Activated naive CD4-positive, alpha-beta T cell (primary cell): ENCODE measurements at places on chromosomes 6 and 20.

- no peak for DNase-seq
These were observed 36.1 kb downstream of the NUS1 start for GRCh38 chr6:117711369-117711768.

GRCh38 chr6:32713241-32713640 lies 27.9 kb upstream of the HLA-DQA2 start:
- DNase-seq: no peak

- no peak for DNase-seq
These were observed 333.9 kb upstream of the IRAK1BP1 start for GRCh38 chr6:78533426-78533825.

DNA sequence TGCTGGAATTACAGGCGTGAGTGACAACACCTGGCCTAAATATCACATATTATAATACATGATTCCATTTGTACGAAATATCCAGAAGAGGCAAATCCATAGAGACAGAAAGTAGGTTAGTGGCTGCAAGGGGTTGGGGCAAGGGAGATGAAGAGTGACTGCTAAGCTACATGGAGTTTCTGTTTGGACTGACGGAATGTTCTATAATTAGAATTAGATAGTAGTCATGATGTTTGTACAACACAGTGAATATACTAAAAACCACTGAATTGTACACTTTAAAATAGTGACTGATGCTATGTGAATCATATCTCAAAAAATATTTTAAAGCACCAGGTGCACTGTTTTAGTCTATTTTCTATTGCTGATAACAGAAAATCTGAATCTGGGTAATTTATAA lies 3.7 kb upstream of the HEBP2 start:
- DNase-seq: no peak

DNA sequence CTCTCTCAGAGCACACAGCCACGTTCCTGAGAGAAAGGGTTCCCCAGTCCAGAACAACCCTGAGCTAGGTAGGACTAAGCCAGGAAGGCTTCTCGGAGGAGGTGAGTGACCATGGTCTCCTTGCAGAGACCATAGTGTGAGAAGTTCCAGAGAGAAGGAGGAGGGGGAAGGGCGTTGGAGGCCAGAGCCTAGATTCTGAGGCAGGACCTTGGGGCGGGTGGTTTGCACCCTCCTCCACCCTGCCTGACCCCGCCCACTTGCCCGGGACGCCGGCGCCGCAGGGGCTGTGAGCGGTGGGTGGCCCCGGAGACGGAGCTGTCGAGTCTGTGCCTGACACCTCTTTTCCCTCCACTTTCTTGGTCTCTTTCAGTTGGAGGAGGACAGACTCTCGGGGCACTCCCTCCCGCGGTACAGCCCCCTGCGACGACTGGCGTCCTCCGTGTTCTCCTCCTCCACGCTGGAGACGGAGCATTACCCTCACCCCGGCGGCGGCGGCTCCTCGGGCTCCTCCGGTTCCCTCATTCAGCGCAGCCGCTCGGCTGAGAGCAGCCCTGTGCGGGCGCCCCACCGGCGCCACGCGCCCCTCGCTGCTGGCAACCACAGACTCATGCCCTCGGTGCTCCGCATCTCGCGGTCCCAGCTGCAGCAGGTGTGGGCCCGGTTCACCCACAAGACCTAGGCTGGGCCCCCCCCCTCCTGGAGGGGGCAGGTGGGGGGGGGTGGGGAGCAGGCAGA lies 26.2 kb downstream of the TTBK1 start:
- DNase-seq: peak; percentile 39

- no peak for DNase-seq
These were observed 98.5 kb upstream of the ZFP64 start for GRCh38 chr20:52289956-52290565.

DNA sequence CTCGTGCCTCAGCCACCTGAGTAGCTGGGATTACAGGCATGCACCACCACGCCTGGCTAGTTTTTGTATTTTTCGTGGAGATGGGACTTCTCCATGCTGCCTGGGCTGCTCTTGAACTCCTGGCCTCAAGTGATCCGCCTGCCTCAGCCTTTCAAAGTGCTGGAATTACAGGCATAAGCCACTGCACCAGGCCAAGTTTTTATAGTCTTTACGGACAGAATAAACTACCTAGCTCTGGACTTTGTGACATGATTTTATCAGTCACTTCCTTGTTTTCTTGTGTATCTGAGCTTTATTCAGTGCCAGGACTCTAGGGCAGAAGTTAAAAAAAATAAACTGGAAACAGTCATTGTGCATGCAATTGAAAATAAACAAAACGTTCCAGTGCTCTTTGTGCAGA lies 46.7 kb upstream of the RALGAPA2 start:
- DNase-seq: no peak

DNA sequence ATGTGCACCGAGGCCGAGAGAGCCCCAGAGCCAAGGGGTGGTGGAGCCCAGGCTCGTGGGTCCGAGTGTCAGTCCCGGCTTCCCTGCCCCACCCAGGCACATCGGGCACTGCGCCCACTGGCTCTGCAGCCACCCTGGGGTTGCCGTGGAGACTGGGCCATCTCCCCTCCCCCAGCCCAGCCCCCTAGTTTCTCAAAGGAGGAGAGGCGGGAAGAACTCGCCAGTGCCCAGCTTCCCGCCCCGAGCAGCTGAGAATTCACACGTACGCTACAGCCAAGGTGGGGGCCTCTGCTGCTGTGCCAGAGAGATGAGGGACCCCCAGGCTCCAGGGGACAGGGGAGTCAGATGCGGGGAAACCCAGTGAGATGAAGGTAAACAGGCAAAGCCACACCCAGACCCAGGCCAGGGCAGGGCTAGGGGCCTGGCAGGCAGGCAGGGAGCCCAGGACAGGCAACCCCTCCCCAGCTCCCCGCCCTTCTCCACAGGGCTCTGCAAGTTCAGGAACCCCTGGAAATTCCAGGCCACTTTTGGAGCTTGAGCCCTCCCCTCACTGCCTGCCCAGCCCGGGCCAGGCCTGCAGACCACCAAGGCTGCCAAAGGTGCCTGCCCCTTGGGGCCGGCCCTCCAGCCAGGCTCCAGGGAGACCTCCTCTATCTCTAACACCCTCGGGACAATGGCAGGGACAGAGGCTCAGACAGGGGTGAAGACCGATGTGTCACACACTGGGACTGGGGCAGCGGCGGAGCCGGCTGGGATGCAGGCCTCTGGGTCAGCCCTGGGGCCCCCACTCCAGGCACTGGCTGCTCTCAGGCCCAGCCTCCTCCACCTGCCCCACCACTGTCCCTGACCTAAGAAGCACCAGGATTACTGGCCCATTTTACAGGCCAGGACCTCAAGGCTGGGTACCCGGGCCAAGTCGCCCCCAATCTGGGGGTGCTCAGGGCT lies 6.0 kb downstream of the LAMA5 start:
- DNase-seq: no peak

DNA sequence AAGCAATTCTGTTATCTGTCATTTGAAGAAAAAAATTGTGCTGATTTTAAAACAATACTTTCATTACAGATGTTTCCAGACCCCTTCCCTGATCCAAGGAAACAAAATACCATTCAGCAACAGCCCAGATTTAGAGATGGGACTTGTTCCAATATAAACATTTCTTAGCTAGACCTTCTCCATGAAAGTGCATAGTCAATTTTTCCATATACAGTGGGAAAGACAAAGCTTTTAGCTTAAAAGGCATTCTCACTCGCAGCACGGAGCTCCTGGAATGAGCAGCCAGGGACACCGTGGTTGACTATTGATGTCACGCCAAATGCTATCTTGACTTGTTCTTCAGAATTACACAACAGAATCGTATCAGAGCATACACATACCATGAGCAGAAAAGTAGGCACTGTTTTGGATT lies 21.5 kb downstream of the LAMA4 start:
- DNase-seq: no peak

DNA sequence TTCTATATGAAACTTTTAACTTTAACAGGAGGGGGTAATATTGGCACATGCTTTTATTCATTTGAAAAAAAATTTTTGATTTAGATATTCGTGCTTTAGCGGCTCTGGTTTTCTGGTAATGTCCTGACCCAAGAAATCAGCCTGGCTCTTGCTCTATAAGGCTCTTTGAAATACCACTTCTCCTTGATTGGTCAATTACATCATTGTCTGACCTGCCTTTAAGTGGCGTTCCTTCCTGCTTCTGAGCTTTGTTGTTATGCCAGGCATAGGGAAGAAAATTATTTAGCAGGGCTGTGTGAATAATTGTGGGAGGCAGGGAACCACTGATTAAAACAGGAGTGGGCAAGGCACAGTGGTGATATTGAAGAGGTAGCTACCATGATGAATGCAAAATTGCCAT lies 3.9 kb downstream of the RNF144B start:
- DNase-seq: no peak

GRCh38 chr20:19699180-19699971 lies 58.7 kb upstream of the RIN2 start:
- DNase-seq: no peak

DNA sequence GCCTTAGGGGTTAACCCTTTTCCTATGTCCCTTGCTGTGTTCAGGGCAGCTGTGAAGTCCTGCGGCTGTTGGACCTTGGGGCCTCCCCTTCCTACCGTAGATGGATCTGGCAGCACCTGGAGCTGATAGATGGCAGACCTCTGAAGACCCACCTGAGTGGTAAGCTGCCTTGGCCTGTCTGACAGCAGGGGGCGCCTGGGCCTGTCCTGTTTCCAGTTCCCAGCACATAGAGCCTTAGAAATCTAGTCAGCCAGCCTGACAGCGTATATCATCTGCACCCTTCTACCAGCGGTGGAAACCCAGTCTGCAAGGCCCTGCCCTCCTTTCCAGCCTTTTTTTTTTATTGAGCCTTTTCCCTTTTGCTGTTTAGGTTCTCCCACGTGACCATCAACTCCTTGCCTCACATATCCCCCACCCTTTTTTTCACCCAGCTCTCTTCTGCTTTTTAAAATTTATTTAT lies 26.6 kb downstream of the CNBD2 start:
- peak; percentile 61 for DNase-seq

DNA sequence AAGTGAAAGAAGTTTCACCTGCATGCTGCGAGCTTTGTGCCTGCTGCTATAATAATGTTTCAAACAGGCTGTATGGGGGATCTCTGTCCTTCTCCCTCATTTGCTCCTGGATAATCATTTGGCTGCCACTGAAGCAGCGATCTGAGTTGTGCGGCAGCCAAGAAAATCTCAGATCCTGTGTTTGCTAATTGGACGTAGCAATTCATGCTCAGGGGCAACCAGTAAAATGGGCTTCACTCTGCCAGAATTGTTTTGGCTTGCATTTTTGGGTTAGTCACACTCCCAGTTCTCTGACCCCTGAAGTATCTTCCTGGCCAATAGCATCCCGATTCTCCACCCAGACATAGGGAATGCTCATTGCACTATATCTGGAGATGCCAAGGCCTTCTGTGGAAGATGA lies 13.7 kb upstream of the STXBP5 start:
- no peak for DNase-seq

DNA sequence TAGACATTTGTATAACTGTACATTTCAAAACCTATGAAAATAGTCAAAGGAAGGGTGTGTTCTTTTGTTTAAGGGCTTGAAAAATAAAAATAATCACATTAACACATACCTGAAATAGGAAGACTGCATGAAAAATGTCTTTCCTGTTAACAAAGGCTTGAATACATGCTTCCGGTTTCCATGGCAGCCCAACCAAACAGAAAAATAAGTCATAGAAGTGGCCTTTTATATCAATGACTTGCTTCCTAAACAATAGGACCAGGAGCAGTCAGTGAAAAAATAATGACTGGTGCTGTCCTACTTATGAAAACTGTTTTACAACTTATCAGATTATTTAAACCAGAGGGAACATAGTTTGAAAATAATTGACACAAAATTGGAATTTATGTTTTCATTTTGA lies 412.6 kb upstream of the PLCB4 start:
- DNase-seq: no peak

- DNase-seq: no peak
These were observed 172.0 kb downstream of the ZDHHC14 start for GRCh38 chr6:157552820-157553485.

DNA sequence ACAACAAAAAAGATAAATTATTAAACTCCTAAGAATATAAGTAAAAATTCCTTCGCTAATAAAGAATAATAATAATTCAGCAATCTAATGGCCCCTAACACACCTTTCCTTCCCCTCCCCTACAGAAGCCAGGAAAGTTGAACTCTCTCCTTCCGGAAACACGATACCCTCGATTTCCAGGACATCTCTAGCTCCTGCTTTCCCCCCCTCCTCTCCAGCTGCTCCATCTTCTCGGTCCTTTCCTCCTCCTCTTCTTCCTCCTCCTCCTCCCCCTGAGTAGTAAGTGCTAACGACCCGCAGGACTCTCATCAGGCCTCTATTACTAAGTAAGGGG lies 603 bp downstream of the TASP1 start:
- DNase-seq: no peak

- no peak for DNase-seq
These were observed 170.4 kb downstream of the PHF3 start for GRCh38 chr6:63805808-63806572.

DNA sequence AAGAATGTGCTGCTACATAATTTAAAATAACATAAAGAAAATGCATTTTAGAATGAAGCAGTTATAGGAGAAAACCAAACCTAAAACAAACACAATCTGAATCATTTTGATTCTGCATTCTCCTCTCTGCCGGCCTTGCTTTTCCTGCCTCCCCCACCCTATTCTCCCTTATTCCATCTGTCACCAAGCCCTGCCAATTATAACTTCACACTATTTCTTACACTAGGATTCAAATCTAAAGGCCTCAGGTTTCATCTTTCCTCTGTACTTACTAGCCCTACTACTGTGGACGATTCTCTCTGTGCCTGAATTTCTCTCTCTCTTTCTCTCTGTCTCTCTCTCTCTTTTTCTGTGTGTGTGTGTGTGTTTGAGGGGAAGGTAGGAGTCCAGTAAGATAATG lies 18.7 kb upstream of the PRIM2 start:
- DNase-seq: no peak

DNA sequence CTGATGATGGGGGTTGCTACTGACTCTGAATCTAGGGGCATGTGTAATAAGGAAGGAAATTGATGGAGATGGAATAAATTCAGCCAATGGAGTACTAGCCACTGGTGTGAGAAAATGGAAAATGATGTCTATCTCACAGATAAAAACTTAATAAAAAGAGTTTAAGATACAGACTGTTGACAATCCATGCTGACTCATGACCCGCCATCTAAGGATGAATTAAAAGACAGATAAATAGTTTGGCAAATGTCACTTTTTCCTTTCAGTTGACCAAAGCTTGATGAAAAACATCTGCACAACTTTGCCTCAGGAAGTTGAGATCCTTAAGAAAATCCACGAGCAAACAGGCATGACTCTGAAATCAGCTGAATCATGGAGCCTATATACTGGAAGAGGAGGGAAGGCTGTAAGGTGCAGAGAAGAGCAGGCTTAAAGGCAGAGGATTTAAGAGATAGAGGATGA lies 82.6 kb upstream of the BMP5 start:
- no peak for DNase-seq

DNA sequence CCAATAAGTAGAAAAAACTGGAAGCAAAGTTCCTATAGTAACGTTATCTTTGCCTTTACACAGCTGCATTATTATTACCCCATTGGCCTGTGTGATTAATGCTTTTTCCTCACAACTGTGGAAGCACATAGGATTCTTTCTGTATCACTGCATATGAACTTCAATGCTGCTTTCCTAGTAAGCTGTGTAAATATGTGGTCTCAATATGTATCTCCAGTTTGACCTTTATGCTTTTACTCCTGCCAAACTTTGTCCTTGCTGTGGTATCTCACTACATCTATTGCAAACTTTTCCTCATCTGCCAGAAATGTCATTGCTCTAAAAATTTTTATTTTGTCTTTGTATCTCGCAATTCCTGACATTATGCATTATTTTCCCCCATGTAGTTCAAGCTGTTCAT lies 168.6 kb downstream of the ZFAND3 start:
- DNase-seq: no peak
